ENCODE measurements at places on chromosomes 7 and 10. TPM values are rescaled to one million over a fixed set of nuclear protein-coding genes. Genes with fewer than 3 reads are reported as not detected.

DNA sequence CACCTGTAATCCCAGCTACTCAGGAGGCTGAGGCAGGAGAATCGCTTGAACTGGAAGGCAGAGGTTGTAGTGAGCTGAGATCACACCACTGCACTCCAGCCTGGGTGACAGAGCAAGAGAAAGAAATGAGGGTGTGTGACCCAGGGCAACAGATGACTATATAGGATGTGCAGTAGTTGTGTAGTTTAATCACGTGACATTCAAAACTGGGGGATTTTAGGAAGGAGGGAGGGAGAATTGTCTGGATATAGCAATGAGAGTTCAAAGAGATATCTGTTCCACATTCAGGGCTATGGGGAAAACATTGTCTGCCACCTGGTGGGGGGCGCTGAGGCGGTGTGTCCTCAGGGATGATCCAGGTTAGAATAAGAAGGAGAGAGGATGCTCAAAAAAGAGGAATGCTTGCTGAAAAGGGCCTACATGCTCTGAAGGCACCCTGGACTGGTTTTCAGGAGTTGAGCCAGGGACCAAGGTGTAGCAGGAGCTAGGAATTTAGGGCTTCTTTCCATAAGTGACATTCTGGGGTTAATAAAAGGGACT, 7.8 kb upstream of the ZYX start:
- peak; percentile 39 for DNase-seq

The GRM3 gene
- total RNA-seq, result 0.30 TPM

The UCN3 gene
- total RNA-seq, result not detected

The FRA10AC1 gene
- total RNA-seq, result 9.2 TPM

GRCh38 chr7:117402109-117402508, 25.2 kb downstream of the ASZ1 start:
- no peak for DNase-seq

DNA sequence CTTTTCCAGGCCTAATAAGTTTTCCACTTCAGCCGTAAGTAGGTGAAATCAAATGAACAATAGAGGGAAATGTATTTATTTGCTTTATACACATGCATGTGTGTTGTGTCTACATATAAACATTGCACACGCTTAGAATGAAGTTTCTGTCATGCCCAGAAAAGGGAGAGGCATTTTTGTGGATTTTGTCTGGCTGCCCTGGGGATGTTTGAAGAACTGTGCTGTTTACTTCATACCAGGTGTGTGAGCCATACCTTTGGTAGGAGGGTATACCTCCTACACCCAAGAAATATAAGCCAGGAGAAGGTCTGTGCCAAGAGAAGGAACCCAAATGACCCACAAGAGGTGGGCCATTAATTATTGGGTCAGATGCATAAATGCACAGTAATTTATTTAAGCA, 12.8 kb downstream of the GATAD1 start:
- no peak for DNase-seq

The PPA1 gene
- 232 TPM for total RNA-seq

DNA sequence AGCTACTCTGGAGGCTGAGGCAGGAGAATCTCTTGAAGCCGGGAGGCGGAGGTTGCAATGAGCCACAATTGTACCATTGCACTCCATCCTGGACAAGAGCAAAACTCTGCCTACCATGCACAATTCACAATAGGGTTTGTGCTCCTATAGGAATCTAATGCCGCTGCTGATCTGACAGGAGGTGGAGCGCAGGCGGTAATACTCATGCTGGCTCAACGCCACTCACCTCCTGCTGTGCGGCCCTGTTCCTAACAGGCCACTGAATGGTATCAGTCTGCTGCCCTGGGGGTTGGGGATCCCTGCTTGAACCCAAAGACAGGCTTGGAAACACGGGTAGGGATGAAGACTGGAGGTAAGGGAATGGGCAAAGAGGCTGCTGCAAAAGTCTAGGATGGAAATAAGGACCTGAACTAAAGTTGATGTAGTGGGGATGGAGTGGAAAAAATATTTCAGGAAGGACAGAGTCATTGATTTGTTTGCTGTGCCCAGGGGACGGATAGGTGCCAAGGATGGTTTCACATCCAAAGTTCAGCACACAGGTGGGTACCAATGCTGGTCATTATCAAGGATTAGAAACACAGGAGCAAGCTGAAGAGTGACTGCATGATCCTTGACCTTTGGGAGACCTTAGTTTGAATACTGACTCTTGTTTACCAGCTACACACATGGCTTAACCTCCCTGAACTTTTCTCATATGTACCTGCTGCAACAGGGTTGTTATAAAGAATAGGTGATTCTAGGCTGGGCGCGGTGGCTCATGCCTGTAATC, 2.2 kb downstream of the MRPS17 start:
- DNase-seq, result no peak

The MOGAT3 gene
- 0.52 TPM for total RNA-seq

DNA sequence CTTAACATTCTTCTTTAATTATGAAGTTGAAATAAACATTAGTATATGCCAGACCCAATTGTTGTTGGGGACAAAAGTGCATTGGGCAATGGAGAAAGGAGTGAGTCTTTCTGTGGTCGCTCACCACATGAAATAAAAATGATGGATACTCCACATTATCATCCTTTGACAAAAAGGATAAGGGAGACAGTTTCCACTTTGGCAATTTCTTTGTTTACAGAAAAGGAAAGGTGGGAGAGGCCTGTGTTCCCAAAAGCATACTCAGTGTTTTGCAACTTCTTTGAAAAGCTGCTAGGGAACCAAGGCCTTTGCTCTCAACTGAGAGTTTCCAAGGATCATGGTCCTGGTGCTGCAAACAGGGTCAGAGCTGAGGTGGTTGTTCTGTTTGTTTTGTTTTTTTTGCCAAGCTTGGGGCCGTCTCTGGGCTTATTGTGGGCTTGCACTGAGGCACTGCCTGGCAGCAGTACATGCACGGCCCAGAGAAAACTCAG, 341.9 kb downstream of the TNS3 start:
- no peak for DNase-seq

- DNase-seq, result no peak
Observed at GRCh38 chr7:38548605-38549004, 82.6 kb downstream of the AMPH start.

The PIK3AP1 gene
- 1.2 TPM for total RNA-seq

GRCh38 chr10:120161111-120161510, 268.6 kb downstream of the SEC23IP start:
- no peak for DNase-seq

The MMS19 gene
- 188 TPM for total RNA-seq

The PTPN20 gene
- not detected for total RNA-seq

- no peak for DNase-seq
Observed at GRCh38 chr7:108515630-108516029, 10.3 kb downstream of the PNPLA8 start.

- peak; percentile 18 for DNase-seq
Observed at GRCh38 chr7:87507446-87507845, 32.0 kb upstream of the ABCB4 start.

The CADPS2 gene
- total RNA-seq, result 5.9 TPM

GRCh38 chr10:75441682-75442081, 10.3 kb downstream of the LRMDA start:
- DNase-seq, result no peak

The NOM1 gene
- 25.1 TPM for total RNA-seq

- no peak for DNase-seq
Observed at GRCh38 chr10:28592953-28593352, 60.0 kb downstream of the WAC start.

The CALCR gene
- total RNA-seq, result 4.0 TPM

GRCh38 chr10:123485341-123485960, 180.7 kb upstream of the GPR26 start:
- DNase-seq, result no peak

The PSD gene
- total RNA-seq, result 5.2 TPM

- no peak for DNase-seq
Observed at GRCh38 chr10:50393784-50394467, 142.6 kb upstream of the ASAH2 start.

The OR2A1 gene
- total RNA-seq, result not detected

The IGFBP1 gene
- total RNA-seq, result not detected

The VSTM4 gene
- total RNA-seq, result 0.31 TPM

- peak; percentile 51 for DNase-seq
Observed at GRCh38 chr7:288671-289101, 1.3 kb upstream of the FOXL3 start.

- DNase-seq, result no peak
Observed at GRCh38 chr7:24580283-24580946, 7.2 kb downstream of the PALS2 start.

GRCh38 chr10:46226232-46226631, 60.6 kb upstream of the ANTXRL start:
- no peak for DNase-seq

The AKR1C4 gene
- total RNA-seq, result not detected

DNA sequence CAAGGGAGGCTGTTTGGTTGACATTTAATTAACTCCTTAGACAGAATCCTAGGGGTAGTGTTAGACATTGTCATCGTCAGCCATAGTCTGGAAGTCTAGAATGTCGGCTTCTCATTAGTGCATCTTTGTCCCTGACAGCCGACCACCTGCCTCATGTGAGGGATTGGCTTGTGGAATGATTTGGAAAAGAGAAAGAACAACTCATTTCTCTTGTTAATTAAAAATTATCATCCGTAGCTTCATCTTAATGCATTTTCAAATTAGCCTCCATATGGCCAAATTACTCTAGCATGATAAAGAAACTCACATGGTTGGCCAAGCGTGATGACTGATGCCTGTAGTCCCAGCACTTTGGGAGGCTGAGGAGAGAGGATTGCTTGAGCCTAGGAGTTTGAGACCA, 97.7 kb upstream of the PARD3 start:
- DNase-seq, result no peak

DNA sequence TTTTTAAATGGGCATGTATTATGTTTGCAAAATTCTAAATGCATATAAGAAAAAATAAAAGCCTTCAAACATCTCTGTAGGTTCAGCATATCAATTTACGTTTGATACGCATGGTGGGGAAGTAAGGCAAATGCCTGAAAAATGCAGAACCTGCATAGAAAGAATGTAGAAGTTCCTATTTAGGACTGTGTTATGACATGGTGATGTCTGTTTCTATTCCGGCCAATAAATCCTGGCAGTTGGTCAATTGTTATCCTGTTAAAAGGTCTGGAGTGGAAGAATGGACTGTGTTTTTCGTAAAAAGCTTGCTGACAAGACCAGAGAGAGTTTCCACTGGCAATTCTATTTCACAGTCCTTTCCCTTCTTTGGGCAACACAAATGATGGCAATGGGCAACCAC, 49.6 kb upstream of the CAV2 start:
- no peak for DNase-seq

The GIMAP5 gene
- not detected for total RNA-seq

The AFAP1L2 gene
- 2.0 TPM for total RNA-seq

Measured in H7 (cell line).